ENCODE measurements at places on chromosomes 5 and 9.

DNA sequence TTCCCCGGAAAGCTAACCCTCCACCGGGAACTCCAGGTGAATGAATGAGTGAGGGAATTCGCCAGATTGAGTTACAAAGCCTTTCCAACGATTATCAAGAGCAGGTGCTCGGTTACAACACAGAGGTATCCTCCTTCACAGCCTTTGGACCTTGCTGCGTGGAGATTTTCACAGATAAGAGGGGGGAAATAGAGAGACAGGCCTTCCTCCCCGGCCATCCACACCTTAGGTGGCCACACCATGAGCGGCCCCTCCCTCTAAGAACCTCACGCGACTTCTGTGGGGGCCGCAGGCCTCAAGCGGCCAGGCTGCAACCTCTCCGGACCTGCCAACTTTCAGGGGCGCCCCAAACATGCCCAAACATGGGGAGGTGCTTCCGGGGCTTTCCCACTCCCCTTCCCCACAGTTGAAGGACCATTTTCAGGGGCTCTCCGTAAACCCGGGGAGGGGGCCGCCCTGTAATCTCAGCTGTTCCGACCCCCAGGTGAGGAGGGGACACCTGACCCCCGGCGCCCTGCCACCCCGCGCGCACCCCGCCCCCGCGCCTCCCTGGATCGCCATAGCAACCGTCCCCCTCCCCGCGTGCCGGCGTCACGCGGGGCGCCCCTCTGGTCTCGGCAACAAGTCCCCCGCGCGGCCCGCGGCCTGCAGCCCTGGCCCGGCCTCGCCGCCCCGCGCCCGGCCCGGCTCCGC is 603 bp downstream of the DENND1A start:
- DNase-seq, result no peak

GRCh38 chr9:122816163-122816867 is 12.1 kb downstream of the PDCL start:
- peak; percentile 94 for DNase-seq

GRCh38 chr5:56140073-56140472 is 93.1 kb downstream of the ANKRD55 start:
- no peak for DNase-seq

DNA sequence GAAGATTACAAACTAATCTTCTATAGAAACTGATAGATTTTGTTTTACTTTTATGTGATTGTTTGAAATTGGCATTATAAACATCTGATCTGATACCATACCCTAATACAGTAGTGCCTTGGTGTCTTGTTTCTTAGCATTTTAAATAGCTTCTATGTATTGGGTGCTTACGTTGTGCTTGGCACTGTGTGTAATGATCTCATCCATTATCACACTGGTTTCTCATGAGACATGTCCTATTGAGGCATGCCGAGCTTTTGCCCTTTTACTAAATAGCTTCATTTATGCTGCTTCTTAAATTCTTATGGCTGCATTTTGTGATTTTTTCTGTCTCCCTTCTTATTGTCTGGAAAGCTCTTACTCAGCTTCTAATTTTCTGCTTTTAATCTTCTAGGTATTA is 48.2 kb upstream of the TLR4 start:
- DNase-seq, result no peak

DNA sequence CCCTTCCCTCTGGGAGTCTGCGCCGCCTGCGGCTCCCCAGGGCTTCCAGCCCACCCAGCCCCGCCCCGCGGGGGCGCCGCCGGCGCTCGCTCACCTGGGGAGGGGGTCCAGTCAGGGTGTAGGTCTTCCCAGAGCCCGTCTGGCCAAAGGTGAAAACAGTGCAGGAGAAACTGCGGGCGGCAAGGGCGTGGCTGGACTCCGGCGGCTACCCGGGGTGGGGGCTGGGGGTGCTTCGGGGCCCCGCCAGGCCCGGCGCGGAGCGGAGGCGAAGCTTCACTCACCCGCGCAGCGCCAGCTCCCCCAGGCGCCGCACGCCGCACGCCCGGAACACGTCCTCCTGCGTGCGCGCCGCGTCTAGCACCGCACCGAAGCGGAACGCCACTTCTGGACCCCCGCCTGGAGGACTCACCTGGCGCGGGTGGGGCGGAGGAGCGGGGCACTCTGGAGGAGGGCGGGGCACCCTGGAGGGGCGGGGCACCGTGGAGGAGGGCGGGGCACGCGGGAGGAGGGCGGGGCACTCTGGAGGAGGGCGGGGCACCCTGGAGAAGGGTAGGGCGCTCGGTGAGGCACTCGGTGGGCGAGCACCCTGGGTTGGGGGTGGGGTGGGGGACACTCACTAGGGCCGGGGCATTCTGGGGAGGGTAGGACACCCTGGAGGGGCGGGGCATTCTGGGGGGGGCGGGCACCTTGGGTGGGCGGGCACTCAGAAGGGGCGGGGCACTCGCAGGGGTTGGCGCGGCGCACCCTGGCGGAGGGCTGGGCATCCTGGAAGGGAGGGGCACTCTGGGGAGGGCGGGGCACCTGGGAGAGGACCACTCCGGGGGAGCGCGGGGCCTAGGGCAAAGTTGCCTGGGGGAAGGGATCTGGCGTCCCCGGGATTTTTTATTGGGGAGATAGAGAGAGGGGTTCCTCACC is 814 bp downstream of the KIF12 start:
- DNase-seq, result peak; percentile 14

DNA sequence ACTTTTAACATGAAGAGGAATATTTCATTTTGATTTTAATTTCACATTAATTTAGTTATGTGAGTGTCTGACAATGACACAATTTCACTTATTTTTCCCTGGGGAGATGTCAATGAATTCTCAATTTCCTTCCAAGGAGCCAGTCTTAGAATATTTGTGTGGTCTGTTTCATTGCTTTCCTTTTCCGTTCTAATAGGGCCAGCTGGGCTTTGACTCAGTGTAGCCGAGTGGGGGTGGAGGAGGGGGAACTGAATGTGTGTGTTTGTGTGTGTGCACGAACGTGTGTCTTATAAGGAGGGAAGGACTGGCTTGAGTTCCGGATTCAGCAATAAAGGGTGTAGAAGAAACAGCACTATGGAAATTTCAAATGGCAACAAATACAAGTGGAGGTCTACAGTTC is 100.0 kb downstream of the BASP1 start:
- DNase-seq, result peak; percentile 81

DNA sequence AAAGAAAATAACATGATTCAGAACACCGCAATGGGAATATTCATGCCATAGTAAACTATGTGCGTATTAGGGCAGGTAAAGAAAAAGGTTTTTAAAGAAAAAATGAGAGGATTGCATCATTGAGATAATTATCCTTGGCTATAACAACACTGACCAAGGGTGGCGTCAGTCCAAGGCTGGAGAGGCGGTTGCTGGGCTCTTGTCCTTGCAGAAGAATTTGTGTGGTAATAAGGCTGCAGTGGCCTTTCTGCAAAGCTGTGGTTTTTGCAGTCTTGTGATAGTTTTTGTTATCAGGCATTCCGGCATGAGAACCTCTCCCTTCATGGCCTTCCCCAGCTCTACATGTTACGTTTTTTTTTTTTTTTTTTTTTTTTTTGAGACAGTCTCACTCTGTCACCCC is 14.0 kb downstream of the BOD1 start:
- no peak for DNase-seq

- peak; percentile 59 for DNase-seq
Measured at GRCh38 chr9:115593587-115594091, 475.7 kb upstream of the TNC start.

DNA sequence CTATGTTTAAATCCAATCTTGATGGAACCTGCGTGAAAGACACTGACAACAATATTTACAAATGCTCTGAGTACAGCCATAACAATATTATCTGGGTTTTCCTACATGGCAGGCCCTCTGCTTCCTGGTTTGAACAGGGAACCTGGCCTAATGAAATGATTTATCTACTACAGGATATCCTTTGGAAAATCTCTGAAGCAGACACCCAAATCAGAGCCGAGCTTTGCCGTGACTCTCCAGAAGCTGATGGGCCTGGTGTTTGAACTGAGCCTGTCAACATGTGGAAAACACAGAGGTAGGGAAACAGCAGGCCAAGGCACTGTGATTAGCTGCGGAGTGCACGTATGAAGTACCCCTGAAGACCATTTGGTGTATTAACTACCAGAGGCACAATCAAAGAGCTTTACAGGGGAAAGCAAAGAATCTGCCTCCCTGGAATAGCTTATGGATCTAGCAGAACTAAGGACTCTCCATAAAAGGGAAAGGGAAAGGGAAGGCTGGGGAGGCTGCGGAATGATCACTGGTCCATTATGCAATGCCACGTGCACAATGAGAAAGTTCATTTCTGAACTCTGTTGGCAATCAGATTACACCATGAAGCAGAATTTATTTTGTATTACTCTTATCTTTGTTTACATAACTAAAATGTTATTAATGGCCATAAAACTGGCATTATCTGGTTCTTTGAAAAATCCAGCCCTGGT is 321.9 kb downstream of the EBF1 start:
- no peak for DNase-seq

- DNase-seq, result no peak
Measured at GRCh38 chr5:167489202-167489601, 802.2 kb upstream of the WWC1 start.

DNA sequence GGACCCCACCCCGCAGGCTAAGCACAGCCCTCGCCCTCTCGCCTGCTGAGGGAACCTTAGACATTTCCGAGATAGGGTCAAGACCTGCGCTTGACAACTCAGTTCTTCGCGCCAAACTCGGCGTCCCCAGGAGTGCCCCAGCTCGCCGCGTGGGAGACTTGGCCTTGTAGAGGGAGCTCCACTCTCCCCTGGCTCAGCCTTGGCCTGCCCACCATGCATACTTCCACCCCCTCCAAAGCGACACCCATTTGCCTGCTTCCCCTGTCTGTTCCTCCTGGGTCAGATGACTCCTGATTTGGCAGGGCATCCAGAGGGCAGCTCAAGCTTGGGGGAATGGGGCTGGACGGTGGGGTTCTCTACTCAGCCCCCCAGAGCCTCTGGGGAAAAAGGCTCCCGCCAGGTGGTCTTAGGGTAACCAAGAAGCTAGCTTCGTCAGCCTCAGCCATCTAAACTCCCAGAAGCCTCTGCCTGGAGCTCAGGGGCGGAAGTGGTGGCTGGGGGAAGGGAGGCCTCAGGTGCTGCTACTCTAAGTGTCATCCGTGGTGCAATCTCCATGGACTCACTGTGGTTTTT is 560 bp downstream of the DOCK2 start:
- peak; percentile 52 for DNase-seq

DNA sequence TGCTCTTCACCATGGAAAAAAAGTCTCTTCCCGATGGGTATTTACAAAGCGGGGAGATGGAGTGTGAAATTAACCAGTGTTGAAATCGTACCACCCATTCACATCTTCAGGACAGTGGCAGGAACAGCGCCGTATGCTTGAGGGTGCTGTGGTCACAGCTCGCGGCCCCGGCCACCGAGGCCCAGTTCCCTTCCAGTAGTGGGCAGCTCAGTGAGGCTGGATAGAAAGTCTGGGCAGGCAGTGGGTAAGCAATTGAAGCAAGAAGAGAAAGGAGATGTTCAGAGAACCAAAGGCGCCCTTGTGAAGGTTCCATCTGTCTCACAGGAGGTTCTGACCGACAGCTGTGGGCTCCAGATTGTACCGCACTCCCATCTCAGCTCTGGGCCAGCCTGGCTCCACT is 59.1 kb downstream of the SECISBP2 start:
- DNase-seq, result no peak

DNA sequence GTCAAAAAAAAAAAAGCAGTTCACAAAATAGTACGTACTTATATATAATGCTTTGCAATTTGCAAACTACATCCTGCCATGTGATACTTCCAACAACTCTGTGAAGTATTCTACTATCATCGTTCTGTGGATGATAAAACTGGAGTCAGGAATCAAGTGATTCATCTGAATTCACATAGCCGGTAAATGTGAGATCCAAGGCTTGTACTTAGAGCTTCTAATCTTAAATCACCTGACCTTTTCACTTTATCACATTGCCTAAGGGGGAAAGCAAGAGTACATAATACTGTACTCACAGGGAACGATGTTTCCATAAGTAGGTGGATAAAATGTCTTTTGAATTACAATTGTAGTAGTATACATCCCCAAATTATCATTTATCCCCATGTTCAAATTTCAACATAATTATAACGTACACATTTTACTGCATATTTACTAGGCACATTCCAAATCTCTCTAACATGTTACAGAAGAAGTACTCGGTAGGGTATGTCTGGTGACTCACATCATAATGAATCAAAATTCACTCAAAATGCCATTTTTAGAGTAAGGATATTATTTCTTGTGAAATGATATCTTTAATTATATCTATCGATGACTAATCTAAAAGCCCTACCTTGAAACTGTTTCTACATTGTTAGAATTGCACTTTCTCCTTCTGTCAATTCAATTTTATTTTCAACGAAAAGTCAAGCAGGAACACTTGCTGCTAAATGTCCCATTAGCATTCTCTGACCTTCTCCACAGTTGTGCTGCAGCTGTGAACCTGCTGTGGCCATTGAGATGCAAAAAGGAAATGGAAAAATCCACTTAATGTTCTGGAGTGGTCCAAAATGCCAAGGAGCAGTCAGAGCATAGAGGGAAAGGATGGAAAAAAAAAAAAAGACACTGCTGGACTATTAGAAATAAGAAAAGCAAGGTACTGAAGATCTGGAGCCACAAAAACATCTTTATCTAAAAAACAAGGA is 78.9 kb downstream of the OR2K2 start:
- DNase-seq, result no peak

DNA sequence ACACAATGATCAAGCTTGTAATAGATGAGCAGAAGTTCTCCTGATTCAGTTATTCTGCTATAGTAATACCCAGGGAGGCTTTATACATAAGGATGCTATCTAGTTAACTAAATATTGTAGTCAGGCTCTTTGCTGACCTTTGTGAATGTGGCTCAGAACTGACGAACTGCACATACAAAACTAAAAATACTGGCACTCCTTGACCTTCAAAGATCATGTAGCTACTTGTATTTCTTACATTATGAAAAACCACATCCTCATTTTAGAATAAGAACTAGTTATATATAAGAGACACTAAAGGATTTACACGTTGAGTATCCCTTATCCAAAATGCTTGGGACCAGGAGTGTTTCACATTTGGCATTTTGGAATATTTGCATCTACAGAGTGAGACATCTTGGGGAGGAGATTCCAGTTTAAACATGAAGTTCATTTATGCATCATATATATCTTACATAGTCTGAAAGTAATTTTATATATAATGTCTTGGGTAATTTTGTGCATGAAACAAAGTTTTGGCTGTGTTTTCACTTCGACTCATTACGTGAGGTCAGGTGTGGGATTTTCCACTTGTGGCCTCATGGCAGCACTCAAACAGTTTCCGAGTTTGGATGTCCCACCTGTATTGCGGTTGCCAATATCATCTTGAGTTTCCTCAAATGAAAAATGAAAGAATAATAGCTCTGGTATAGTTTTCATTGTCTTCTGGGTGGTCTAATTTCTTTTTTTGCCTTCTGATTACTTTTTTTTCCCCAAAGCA is 58.4 kb upstream of the FBXL7 start:
- no peak for DNase-seq

GRCh38 chr5:138850865-138851435 is 24.2 kb downstream of the LRRTM2 start:
- no peak for DNase-seq

- no peak for DNase-seq
Measured at GRCh38 chr5:168073311-168073710, 218.1 kb upstream of the WWC1 start.

- no peak for DNase-seq
Measured at GRCh38 chr9:93681269-93682154, 105.1 kb downstream of the PHF2 start.
